ENCODE measurements at places on chromosomes 4 and X. TPM values are rescaled to one million over a fixed set of nuclear protein-coding genes. Genes with fewer than 3 reads are reported as not detected.

- H3K27me3 ChIP-seq, result no peaks in the 10 kb centered on the region
- no peaks in the 10 kb centered on the region for H3K36me3 ChIP-seq
- no peak for DNase-seq
Observed at GRCh38 chrX:19857131-19857530, 30.3 kb downstream of the SH3KBP1 start.

SATL1 gene
- not detected for total RNA-seq

- H3K4me1 ChIP-seq, result no peaks in the 10 kb centered on the region
- H3K36me3 ChIP-seq, result no peaks in the 10 kb centered on the region
- H3K27ac ChIP-seq, result no peak overlapping the region
- no peaks in the 10 kb centered on the region for H3K27me3 ChIP-seq
- no peak for DNase-seq
Observed at GRCh38 chrX:24081661-24082154, 27.0 kb downstream of the EIF2S3 start.

IL9R gene
- not detected for total RNA-seq

GRCh38 chr4:124997991-124998390 is 285.5 kb upstream of the ANKRD50 start:
- no peaks in the 10 kb centered on the region for H3K36me3 ChIP-seq
- no peaks in the 10 kb centered on the region for H3K4me1 ChIP-seq
- DNase-seq, result no peak

DNA sequence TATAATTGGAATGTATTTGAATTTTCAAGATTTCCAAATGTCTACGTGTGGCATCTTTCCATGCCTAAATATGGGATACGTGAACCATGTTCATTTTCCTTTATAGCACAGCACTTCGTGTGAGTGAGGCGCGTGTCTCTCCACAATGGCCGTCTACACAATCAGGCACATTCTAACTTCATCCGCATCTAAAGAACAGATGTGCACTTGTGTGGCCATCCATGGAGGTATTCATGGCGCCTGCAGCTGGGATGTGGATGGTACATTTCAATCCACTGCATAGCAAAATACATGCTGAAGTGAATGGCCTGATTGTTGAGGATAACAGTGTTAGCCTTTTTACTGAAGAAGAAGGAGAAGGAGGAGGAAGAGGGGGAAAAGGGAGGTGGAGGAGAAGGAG is 34.5 kb upstream of the TRIM2 start:
- H3K4me1 ChIP-seq, result no peaks in the 10 kb centered on the region
- no peaks in the 10 kb centered on the region for H3K36me3 ChIP-seq
- DNase-seq, result no peak
- H3K27me3 ChIP-seq, result no peaks in the 10 kb centered on the region

DNA sequence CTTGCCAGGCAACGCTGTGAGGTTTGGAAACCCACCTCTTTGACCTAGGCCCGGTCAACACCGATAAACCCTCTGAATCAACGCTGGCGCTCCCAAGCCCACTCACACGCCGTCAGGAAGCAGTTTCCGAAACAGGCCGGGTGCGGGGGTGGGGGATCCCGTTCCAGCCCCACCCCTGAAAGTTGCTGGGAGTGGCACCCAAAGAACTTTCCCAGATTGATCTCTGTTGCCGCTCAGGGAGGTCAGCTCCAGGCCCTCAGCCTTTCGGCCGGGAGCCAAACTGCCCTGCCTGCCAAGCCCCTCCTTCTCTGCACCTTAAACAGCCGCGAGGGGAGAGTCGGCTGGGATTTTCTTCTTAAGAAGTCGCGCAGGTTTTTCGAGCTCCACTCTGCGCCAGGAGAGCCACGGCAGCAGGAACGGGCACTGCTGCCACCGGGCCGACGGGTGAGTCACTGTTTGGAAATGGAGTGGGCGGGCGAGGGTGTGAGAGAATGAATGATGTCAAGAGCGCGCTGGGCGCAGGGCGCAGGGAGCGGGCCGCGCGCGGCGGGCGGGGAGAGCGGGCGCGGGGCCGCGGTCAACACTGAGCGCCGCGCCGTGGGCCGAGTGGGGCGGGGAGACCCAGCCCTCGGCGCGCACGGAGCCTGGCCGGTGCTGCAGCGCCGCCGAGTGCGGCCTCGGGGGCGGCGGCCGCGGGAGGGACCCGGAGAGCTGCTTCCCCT is at the start of gene SGMS2:
Gene SGMS2 (plus strand): TSS at position 583 of the 722 bp plus-strand sequence. CDS start 70,622 bp downstream, outside the sequence.
- H3K27me3 ChIP-seq, result no peaks in the 10 kb centered on the region
- no peaks in the 10 kb centered on the region for H3K36me3 ChIP-seq
- peaks cover 45% of the 10 kb centered on the region for H3K4me1 ChIP-seq
- peak within 1 kb of the TSS; percentile 97 for H3K27ac ChIP-seq
- peak; percentile 97 for DNase-seq

DNA sequence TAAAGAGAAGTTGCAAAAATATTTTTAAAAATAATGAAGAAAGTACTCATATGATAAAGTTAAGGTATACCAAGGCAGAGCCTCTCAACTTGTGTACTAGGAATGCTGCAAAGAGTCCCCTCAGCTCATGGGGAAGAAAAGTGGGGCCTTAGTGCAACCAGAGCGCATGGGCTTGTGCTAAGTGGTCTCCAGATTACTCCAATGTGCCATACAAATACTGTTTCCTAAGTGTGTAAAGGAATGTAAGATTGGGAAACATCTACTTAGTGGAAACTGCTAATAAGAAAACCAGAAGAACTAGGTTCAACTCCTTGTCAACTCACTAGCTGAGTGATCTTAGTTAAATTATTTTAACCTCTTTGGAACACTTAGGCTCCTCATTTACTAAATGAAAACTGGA is 39.1 kb downstream of the NAF1 start:
- H3K4me3 ChIP-seq, result no peak overlapping the region
- H3K27ac ChIP-seq, result no peak overlapping the region
- H3K4me1 ChIP-seq, result no peaks in the 10 kb centered on the region
- H3K27me3 ChIP-seq, result no peaks in the 10 kb centered on the region

DNA sequence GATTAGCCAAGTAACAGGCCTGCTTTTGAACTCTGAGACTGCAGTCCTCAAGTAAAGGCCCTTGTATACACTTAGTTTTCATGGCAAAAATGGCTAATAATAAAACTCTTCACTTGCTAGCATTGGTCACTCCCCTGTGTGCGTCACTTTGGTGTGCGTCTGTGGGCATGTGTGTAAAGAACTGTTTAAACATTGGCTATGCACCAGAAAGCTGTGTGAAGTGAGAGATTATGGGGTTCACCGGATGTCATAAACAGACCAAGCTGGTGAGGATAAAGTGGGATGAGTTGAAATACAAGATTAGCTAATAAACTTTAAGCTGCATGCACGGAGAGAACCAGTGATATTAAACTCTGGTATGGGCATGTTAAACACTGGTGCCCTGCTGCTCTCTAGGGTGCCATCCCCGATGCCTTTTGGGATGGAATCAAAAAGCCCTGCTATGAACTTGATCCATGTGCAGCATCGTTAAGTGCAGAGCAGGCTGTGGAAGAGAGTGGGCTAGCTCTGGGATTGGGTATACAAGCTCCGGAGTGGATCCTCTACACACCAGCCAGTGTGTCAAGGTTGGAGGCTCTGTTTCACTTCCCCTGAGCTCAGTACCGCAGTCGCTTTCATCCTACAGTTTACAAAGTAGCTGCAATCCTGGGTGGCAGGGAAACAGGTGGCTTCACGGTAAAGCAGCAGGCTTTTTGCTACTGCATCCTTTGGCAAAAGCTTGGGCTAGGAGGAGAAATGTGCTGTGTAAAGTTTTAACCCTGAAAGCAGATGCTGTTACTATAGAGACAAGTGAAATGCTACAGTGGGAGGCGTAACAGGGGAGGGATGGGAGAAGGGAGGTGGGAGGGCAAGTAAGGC is 108.3 kb upstream of the SLC4A4 start:
- peak overlapping the region; percentile 2 for H3K4me3 ChIP-seq
- no peak for DNase-seq
- no peaks in the 10 kb centered on the region for H3K27me3 ChIP-seq
- no peaks in the 10 kb centered on the region for H3K36me3 ChIP-seq

DNA sequence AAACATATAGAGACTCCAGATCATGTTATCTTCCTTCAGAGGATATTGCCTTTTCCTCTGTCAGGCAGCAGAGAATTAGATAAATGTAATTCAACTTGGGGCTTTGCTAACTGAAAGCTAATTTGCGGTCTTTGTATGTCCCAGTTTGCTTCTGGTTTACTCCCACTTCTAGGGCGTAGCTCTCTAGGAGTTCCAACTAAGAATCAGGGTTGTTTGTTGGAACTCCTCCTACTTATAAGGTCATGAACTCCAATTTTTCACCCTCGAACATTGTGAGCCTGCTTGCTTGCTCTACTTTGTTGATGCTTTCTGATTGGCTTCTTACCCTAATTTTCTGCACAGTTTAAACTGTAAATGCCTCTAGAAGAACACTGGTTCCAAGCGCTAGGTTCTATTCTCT is 66.1 kb downstream of the FMR1NB start:
- no peak overlapping the region for H3K4me3 ChIP-seq
- no peaks in the 10 kb centered on the region for H3K27me3 ChIP-seq
- DNase-seq, result no peak
- H3K4me1 ChIP-seq, result no peaks in the 10 kb centered on the region
- H3K36me3 ChIP-seq, result no peaks in the 10 kb centered on the region

DNA sequence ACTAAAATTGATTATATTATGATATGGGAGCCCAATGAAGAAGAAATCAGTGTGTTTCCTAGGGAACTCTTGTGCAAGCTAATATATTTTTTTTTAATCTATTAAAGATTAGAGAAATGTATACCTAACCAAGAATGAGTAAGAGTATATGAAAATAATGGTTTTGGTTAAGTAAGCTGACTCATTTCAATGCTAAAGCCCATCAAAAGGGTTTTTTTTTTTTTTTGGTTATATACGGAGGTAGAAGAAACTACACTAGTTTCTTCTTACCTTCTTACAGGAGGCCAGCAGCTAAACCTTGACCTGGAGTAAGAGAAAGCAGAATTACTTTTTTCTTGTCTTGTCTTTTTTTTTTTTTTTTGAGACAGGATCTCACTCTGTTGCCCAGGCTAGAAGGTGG is 27.5 kb downstream of the RUFY3 start:
- peaks cover 9% of the 10 kb centered on the region for H3K4me1 ChIP-seq
- H3K27ac ChIP-seq, result no peak overlapping the region
- H3K27me3 ChIP-seq, result no peaks in the 10 kb centered on the region

GRCh38 chr4:96649536-96649935 is 809.6 kb downstream of the PDHA2 start:
- H3K27ac ChIP-seq, result no peak overlapping the region
- no peak overlapping the region for H3K4me3 ChIP-seq
- no peaks in the 10 kb centered on the region for H3K4me1 ChIP-seq
- no peak for DNase-seq

SPP1 gene
- total RNA-seq, result 18.9 TPM

CTAG2 gene
- not detected for total RNA-seq

GRCh38 chr4:145216535-145216934 is 36.1 kb upstream of the OTUD4 start:
- H3K4me1 ChIP-seq, result no peaks in the 10 kb centered on the region
- no peaks in the 10 kb centered on the region for H3K36me3 ChIP-seq
- DNase-seq, result no peak
- no peak overlapping the region for H3K27ac ChIP-seq
- H3K27me3 ChIP-seq, result no peaks in the 10 kb centered on the region
- H3K4me3 ChIP-seq, result no peak overlapping the region

GRCh38 chrX:43716696-43717095 is 60.6 kb downstream of the MAOA start:
- no peak overlapping the region for H3K27ac ChIP-seq
- H3K4me3 ChIP-seq, result no peak overlapping the region
- peaks cover 19% of the 10 kb centered on the region for H3K36me3 ChIP-seq
- no peaks in the 10 kb centered on the region for H3K4me1 ChIP-seq
- H3K27me3 ChIP-seq, result no peaks in the 10 kb centered on the region

DNA sequence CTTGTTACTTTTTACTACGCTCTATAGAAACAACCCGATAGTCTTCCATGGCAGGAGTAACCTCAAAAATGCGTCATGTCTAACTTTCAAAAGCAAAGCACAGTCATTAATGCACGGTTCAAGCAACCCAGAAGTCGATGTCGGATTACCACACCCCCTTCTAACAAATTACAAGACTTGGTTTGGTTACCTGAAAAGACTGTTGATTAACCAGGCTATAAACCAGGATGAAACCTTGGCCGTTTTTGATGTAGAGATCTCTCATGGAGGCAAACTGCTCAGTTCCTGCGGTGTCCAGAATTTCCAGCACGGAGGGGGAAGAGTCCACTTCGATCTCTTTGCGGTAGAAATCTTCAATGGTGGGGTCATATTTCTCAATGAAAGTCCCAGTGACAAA is 2.4 kb downstream of the RAP2C start:
- H3K27me3 ChIP-seq, result no peaks in the 10 kb centered on the region
- H3K27ac ChIP-seq, result peak overlapping the region; percentile 93
- DNase-seq, result no peak
- peak overlapping the region; percentile 77 for H3K4me3 ChIP-seq
- no peaks in the 10 kb centered on the region for H3K36me3 ChIP-seq

CEP44 gene
- total RNA-seq, result 12.0 TPM

TBC1D8B gene
- total RNA-seq, result 4.2 TPM

- H3K27ac ChIP-seq, result no peak overlapping the region
- no peaks in the 10 kb centered on the region for H3K4me1 ChIP-seq
- H3K27me3 ChIP-seq, result no peaks in the 10 kb centered on the region
- H3K36me3 ChIP-seq, result no peaks in the 10 kb centered on the region
Observed at GRCh38 chr4:15755321-15756155, 22.6 kb upstream of the CD38 start.

GC gene
- total RNA-seq, result not detected

DCAF8L2 gene
- not detected for total RNA-seq

- no peaks in the 10 kb centered on the region for H3K4me1 ChIP-seq
- no peak overlapping the region for H3K4me3 ChIP-seq
- no peak overlapping the region for H3K27ac ChIP-seq
Observed at GRCh38 chr4:27278615-27279375, 418.2 kb downstream of the STIM2 start.

GRCh38 chrX:21779095-21779494 is 21.2 kb upstream of the SMPX start:
- no peak overlapping the region for H3K27ac ChIP-seq
- no peaks in the 10 kb centered on the region for H3K4me1 ChIP-seq
- no peak overlapping the region for H3K4me3 ChIP-seq
- no peaks in the 10 kb centered on the region for H3K27me3 ChIP-seq
- no peak for DNase-seq

JAKMIP1 gene
- total RNA-seq, result 0.58 TPM

DNA sequence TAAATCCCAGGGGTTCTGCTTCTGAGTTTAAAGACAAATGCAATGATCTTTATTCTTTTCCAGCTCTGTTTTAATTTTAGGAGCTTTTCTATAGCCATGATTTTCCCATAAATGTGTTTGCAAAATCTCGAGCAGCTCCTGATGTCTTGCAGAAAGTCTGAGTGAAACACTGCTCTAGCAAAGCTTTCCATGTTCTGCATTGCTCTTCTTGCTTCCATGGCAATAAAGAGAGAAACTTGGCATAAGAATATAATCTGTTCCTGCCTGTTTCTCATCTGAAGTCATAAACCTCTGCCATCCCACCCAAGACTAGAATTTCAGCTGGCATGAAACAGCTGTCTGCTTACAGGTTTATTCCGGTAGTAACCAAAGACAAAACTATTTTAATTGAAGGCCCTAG is 254.5 kb downstream of the SPRY1 start:
- H3K36me3 ChIP-seq, result no peaks in the 10 kb centered on the region
- no peak for DNase-seq
- no peaks in the 10 kb centered on the region for H3K27me3 ChIP-seq
- no peaks in the 10 kb centered on the region for H3K4me1 ChIP-seq
- H3K4me3 ChIP-seq, result no peak overlapping the region

All from esophagus muscularis mucosa (tissue), 4 donors.